ENCODE measurements at places on chromosomes 13 and 19. TPM values are rescaled to one million over a fixed set of nuclear protein-coding genes. Genes with fewer than 3 reads are reported as not detected.

ZNF112 gene
- not detected for polyA plus RNA-seq

DNA sequence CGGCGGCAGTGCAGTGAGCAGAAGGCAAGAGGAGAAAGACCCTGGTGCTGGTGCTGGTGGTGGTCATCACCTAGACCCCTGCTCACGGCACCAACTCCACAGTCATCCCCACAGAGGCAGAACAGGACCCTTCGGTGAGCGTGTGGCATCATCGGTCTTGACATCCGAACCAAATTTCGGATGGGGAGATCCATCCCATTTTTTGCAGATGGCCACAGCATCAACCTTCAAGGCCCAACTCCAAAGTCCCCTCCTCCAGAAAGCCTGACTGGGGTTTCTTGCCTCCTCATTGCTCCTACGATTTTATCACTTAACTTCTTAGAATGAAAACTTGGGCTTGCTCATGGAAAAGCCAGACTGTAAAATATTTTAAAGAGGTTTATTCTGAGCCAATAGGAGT lies 8.7 kb upstream of the KLK12 start:
- H3K27ac ChIP-seq, result no peak overlapping the region
- H3K36me3 ChIP-seq, result no peaks in the 10 kb centered on the region
- H3K4me1 ChIP-seq, result no peaks in the 10 kb centered on the region
- no peak for DNase-seq

ZNF554 gene
- 7.1 TPM for polyA plus RNA-seq

DNA sequence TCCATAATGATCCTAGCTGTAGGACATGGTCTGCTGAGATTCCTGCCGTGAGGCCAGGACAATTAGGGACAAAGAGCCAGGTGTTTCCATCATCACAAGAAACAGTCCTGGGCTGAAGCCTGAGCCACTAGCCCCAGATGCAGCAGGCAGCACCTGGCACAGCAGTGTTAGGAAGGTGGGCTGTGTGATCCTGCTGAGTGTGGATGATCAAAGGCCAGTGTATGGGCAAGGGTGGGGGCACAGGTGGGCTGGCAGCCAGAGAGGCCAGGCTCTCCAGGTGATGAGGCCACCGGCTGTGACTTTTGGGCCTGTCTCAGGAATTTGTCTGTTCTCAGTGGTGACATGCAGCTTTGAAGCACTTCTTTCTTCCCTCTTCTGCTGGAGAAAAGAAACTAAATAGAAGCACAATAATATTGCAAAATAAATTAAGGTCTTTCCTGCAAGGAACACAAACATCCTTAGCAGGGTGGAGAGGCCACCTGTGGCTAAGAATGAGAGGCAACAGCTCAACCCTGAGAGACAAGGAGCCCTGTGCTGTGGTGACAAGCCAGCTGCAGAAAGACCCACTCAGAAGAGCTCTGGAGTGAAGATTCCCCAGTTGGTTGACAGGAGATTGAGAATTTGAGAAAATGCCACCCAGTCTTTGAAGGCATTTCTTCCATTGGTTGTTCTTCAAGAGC lies 127.6 kb downstream of the KATNAL1 start:
- H3K36me3 ChIP-seq, result no peaks in the 10 kb centered on the region
- no peak overlapping the region for H3K27ac ChIP-seq
- DNase-seq, result no peak
- H3K4me1 ChIP-seq, result no peaks in the 10 kb centered on the region

TINCR gene
- not detected for polyA plus RNA-seq

DNA sequence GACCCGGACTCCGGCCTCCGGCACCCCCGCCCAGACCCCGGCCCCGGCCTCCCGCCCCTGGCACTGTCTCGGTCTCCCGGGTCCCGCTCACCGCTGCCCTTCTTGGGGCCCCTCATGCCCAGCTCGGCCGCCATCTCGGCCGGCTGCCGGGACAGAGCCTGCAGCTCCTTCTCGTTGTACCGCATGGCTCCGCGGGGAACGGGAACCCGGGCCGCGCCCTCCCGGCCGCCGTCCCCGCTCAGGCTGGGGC lies 140 bp downstream of the PLEKHJ1 start:
- no peak for DNase-seq
- H3K36me3 ChIP-seq, result no peaks in the 10 kb centered on the region
- H3K4me1 ChIP-seq, result peaks cover 37% of the 10 kb centered on the region
- peak overlapping the region; percentile 75 for H3K4me3 ChIP-seq
- H3K27me3 ChIP-seq, result no peaks in the 10 kb centered on the region

GRCh38 chr13:24511019-24511815 lies 1.4 kb downstream of the PARP4 start:
- H3K4me3 ChIP-seq, result peak overlapping the region; percentile 95
- peak overlapping the region; percentile 67 for H3K27ac ChIP-seq
- H3K36me3 ChIP-seq, result no peaks in the 10 kb centered on the region
- H3K27me3 ChIP-seq, result no peaks in the 10 kb centered on the region
- H3K4me1 ChIP-seq, result peaks cover 3% of the 10 kb centered on the region
- DNase-seq, result peak; percentile 39

- H3K27ac ChIP-seq, result no peak overlapping the region
- no peak overlapping the region for H3K4me3 ChIP-seq
- peaks cover 45% of the 10 kb centered on the region for H3K36me3 ChIP-seq
- no peak for DNase-seq
- H3K4me1 ChIP-seq, result no peaks in the 10 kb centered on the region
Measured at GRCh38 chr19:5911366-5911765, 2.7 kb upstream of the CAPS start.

DNA sequence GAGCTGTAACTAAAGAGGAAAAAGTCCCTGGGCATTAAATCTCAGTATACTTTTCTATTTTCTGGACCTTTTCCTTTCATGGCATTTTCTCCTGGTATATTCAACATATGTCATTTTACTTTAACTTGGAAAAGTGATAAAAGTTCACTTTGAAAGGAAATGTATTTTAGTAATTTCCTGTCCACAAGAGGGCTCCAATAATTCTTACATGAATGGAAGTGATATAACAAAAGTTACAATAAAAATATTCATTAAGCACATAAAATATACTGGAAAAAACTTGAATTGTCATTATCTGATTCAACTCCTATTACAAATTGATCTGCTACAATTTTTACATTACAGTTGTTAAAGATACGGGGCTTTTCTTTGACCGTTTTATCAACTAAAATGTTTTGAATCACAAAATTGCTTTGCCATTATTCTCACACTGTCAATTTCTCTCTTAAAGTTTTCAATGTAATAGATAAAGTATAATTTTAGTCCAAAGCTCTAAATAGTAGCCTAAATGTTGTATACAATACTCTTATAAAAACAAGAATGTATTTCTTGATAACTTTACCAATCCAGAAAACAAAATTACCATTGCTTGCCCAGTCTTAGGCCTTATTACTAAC lies 4.9 kb downstream of the UBL3 start:
- no peaks in the 10 kb centered on the region for H3K27me3 ChIP-seq
- H3K27ac ChIP-seq, result no peak overlapping the region
- peaks cover 10% of the 10 kb centered on the region for H3K36me3 ChIP-seq

DNA sequence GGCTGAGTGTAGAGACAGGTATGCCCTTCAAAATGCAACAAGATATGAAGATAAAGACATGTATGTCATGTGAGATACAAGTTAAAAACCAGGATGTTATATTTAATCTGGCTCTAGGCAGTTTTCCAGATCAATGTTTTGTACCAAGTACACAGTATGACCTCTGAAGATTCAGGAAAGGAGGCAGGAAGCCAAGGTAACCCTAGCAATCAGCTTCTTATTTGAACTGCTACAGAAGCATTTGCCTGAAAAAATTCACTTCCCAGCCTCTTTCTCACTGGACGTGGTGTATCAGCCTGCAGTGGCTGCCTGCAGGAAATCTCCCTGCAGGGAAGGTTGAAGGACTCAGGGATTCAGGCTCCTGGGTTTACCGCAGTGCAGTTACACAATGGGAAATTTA lies 24.1 kb downstream of the OLFM4 start:
- DNase-seq, result no peak
- H3K4me3 ChIP-seq, result no peak overlapping the region
- H3K27me3 ChIP-seq, result no peaks in the 10 kb centered on the region
- no peaks in the 10 kb centered on the region for H3K36me3 ChIP-seq
- no peak overlapping the region for H3K27ac ChIP-seq

FCER2 gene
- polyA plus RNA-seq, result 0.48 TPM

Data from naive thymus-derived CD4-positive, alpha-beta T cell (primary cell).